ENCODE measurements at places on chromosomes 3 and 15.

DNA sequence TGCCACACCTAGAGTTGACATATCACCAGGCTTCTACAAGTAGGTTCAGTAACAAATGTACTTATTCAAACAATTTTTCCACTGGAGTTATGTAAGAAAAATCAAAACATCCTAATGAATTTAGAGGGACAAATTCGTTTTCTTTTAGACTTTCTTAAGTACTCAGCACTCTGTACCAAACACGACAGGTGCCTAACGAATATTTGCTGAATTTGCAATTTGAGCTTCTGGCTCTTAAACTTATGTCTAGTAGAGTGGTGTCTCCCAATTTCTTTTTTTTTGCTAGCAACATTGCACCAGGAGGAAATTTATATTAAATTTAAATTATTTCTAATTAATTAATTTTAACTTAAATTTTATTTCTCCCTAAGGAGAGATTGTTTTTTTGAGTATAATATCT, 397.0 kb downstream of the CNTN3 start:
- DNase-seq, result no peak

DNA sequence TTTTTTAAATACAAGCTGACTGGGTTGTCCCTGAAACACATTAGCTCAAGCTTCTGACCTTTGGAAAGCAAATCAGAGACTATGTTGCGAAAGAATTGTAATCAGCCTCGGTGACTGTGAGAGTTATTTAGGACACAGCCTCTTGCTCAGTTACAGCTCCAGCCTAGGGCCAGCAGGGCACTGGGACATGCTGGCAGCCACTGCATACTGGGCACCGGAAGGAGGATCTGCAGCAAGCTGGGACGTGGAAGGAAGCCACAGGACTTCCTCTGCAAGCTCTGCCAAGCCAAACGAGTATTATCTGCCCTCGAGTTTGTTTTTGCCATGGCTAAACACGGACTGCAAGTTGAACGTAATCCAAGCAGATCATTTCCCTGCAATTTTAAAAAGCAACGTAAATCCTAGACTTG, 24.4 kb upstream of the COPG1 start:
- DNase-seq, result no peak

- no peak for DNase-seq
These were observed 302.1 kb downstream of the ZPLD1 start for GRCh38 chr3:102736975-102737304.

DNA sequence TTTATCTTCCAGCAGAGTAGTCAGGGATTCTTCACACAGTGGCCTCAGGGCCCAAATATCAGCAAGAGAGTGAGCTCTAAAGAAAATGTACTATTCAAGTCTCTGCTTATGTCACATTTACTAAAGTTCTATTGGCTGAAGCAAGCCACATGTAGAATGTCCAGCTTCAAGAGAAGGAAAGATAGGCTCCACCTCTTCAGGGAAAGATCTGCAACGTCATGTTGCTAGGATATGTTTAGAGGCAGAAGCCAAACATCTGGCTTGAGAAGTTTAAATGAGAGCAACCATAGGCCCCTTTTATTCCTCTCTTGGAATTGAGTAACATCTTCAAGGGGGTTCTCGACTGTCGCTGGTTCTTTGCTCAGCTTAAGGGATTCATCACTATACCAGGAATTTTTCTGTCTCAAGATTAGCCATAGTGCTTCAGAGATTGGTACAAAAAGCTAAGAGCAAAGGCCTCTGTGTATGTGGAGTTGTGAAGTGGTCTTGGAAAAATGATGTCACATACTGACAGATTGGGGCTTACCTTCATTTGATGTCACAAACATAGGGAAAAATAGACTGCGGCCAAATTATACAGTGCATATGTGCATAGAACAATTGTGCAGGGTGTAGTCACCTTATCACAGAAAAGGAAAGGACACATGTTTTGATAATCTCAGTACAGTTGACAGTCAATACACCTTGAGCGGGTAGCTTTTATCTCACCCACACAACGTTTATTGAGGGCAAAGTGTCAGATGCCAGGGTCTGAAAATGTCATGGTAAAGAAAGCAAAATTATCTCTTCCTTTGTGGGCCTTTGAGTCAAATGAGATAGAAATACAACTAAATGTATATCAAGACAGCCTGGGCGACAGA, 11.3 kb upstream of the THRB start:
- DNase-seq, result no peak
